IPS-NIHi11 (cell line): ENCODE measurements at places on chromosomes 3 and 15.

DNA sequence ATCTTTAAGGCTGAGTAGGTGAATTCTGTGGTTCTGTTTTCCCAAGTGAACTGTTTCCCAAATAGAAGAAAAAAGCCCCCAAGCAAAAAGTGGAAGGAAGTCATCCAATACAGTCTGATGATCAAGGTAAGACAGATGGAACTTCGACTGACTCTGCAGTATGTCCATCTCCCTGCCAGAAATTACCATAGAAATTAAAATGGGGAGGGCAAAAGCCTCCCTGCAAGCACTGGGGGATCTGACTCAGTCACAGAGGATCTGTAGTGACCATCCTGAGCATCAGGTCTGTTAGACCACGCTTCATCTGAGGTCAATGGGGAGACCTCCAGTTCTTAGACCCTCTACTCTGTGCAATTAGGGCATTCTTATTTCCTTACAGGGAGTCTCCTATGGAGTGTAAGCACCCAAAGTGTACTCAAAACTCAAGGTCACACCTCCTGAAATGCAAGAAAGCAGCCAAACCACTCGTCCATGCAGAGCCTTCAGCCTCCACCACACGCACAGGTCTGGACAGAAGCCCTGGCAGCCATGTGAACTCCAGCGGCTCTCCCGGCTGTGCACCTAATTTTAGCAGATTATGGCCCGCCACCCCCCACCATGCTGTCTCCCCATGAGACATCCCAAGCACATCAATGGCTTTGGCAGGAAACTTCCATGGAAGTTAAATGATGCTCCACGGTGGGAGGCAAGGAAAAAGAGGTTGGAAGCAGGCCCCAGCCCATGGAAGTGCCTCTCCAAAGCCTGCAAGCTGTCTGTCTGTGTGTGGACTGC is 348.7 kb downstream of the NTRK3 start:
- no peak for DNase-seq

DNA sequence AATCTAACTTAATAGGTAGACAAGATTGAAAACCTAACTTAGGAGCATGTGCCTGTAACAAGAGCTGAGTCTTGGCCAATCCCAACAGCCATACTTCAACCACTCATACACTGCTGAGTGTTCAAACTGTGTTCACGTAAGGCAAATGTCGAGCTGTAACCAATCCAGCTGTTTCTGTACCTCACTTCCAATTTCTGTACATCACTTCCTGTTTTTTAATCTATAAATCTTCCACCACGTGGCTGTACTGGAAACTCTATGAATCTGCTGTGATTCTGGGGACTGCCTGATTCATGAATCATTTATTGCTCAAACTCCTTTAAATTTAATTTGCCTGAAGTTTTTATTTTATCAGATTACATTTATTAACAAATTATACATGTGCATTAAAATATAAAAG is 44.6 kb upstream of the NEDD4 start:
- no peak for DNase-seq

GRCh38 chr3:107939691-107940442 is 151.0 kb downstream of the CD47 start:
- no peak for DNase-seq

- no peak for DNase-seq
Observed at GRCh38 chr3:190718671-190719070, 143.8 kb downstream of the GMNC start.

GRCh38 chr15:23570486-23570885 is 5.0 kb downstream of the MKRN3 start:
- peak; percentile 24 for DNase-seq

DNA sequence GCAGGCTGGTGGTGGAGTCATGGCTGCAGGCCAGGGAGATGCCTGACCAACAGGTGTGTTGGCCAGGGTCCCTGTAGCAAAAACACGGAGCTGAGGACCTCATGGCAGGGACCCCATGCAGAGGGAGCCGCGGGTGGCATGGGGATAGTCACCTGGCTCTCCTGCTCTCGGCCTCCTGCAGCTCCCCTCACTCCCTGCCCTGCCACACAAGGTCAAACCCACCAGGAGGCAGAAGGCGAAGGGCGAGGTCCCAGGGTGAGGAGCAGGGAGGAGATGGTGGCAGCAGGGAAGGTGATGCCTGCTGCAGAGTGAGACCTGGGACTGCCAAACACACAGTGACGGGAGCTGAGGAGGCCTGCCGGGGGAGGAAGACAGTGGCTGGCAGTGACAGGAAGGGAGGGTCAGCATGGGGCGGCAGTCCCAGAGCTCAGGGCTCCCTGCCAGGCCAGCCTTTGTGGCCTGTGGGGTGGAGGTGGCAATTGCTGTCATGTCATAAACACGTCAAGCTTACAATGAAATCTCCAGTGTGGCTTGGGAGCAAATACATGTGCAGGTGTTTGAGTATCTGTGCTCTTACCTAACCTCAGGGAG is 144.3 kb downstream of the TJP1 start:
- no peak for DNase-seq

GRCh38 chr15:88431441-88431840 is 35.7 kb downstream of the MRPL46 start:
- no peak for DNase-seq

GRCh38 chr15:71375934-71376333 is 260.7 kb downstream of the THSD4 start:
- no peak for DNase-seq

DNA sequence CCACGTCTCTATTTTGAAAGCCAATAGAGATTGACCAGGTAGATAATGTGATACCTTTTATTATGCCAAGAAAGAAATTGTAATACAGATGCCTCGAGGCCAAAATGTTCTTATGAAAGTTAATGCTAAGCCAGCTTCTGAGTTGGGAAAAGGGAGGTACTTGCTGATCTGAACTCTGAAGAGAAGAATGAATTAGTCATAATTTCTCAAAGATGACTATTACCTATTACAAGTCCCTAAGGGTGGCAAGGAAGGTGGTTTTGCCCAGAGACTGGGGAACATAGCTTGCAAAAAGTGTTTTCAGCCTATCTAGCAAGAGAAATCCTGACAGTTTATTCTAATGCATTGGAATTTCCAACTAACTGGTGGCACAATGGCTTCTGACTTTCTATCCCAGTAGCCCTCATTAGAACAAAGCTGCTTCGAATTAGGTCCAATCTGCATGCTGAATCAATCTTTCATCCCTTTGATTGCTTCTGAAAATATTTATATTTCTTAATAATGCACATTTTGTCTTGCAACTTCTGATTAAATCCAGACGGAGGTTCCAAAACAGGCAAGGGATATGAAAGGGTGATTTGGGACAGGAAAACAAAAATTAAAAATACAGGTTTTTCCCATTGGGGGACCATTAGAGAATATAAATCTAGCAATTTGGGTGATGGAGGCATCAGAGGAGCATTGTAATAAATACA is 17.7 kb upstream of the NR2F2 start:
- no peak for DNase-seq

- no peak for DNase-seq
Observed at GRCh38 chr15:67067930-67068551, 2.6 kb downstream of the SMAD3 start.

DNA sequence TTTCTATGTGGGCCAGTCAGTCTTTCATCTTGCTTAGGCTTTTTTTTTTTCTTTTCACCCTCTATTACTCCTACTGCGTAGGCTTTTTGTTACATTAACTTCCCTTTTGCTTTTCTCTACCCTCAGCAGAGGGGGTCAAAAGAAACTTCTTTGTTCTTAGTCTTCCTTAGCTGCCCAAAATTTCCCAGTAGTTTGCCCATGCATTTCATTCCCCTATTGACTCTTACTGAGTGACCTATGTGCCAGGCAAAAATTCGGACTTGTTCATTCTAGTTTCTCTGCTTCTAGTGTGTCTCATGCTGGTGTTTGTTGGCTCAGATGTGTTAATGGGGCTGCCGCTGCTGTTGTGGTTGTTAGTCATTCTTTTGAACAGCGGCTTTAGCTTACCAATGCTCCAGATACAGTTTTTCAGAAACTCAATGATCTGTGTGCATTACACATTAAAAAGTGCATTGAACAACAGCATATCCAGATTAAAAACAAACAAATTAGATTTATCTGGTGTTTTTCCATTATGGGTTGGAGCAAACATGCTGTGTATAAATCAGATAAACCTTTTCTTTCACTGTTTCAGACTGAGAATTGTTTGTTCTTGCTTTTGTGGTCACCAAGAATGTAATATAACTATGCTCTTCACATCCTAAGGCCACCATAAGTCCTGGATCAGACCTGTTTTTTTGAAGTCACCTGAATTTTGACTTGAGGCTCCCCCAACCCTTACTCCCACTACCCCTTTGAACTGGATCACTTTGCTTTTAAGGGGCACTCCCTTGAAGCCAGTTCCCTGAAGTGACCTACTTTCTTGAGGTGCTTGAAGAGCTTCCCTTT is 43.1 kb downstream of the PDE8A start:
- no peak for DNase-seq

DNA sequence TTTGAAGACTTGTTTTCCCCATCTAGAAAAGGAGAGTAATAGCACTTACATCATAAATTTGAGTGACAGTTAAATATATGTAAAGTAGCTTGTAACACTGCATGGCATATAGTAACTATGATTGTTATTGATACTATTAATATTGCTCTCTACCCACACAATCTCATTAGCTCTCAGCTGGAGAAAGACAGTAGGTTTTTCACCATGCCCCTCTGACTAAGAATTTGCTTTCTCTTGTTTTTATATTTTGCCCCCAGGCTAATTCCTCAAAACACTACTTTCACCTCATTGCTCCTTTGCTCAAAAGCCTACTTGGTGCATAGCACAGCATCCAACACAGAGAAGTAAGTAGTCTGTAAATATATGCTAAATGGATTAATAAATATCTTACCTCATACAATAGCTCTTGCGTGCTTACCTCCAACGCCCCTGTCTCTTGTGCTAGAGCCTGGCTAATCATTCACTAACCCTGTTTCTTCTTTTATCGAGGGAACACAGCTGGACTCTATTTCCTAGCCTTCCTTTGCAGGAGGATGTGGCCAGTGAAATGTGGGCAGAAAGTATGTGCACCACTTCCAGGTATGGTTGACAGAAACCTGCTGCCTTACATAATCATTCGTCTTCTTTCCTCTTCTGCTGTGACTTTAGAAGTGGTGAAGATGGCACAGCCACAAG is 190.0 kb downstream of the PLCH1 start:
- DNase-seq, result no peak

GRCh38 chr3:87268646-87269211 is 7.7 kb downstream of the POU1F1 start:
- DNase-seq, result no peak

DNA sequence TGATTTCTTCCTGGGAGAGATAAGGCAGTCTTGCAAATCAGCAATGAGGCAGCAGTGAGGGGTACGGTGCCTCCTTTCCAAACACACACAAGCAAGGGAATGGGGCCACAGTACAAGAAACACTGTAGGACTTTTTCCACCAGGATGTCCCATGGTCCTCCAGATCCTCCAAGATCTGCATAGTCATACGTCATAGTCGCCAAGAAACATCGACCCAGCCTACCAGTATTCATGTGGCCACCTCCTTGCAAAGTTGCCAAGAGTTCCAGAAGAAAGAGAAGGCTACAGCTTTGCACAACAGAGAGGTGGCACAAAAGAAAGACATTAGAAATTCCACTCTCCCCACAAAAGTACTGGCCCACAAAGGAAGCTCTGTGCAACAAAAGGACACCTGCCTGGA is 257.9 kb downstream of the CTNNB1 start:
- no peak for DNase-seq

DNA sequence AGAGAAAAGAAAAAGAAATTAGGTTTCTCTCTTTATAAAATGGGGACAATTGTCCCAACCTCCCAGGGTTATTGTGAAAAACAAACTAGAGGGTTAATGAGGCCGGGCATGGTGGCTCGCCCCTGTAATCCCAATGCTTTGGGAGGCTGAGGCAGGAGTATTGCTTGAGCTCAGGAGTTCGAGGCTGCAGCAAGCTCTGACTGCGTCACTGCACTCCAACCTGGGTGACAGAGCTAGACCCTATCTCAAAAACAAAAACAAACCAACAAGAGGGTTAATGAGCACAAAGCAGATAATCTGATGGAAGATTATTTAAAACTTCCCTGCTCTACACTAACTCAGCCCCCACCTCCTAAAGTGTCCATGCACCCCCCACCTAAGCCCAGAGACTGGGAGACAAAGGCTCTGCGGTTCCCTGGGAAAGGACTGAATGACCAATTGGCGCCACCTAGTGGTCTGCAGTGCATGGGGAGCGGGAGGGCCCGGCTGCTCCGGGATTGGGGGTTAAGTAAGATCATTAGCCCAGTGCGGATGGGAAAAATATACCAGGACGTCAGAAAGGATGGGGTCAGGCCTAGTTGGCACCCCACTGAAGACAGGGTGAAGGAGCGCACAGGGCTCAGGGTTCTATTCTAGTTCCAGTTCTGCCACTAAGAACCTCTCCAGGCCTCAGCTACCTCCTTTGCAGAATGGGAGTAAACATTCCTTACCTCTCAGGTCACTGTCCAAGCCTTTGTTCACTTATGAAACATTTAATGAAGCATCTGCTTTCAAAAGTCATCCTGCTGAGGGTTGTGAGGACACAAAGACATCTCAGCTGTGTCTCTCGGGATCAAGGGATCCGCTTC is 15.6 kb downstream of the PIF1 start:
- DNase-seq, result peak; percentile 82

- no peak for DNase-seq
Observed at GRCh38 chr3:182848906-182849305, 55.6 kb downstream of the ATP11B start.

DNA sequence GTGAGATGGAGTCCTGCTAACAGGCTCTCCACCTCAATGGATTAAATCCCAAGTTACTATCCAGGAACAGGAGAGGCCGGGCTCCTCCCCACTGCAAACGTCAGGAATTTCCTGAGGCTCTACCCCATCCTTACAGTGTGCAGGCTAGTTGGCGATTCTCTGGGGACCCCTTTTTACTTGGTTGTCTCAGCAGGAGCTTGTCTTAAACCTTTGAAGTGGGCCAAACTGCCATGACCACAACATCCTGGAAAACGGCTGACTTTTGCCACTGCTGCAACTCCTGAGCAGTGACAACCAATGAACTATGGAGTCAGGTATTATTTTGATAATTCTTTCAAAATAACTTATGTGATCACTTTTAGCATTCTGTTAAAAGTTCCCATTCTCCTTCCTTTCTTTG is 440.9 kb upstream of the CCDC54 start:
- no peak for DNase-seq

GRCh38 chr15:31517711-31518110 is 191.1 kb downstream of the KLF13 start:
- no peak for DNase-seq

DNA sequence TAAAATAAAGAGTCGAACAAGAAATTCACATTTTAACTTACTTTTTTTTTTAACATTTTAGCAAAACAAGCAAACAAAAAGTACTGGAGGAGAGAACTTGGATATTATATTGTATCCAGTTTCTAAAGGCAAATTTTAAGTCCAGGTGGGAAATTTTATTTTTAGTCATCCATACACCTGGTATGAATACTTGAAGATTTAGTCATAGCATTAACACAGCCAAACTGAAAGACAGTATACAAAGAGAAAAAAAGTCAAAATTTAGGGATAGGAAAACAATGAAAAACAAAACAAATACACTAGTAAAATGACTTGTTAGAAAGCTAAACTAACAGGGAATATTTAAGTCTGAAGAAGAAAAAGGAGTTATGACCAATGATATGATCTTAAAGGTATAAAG is 69.1 kb downstream of the PROS1 start:
- DNase-seq, result no peak

- DNase-seq, result peak; percentile 32
Observed at GRCh38 chr3:184491867-184492615, 69.5 kb upstream of the EPHB3 start.
